ENCODE measurements at places on chromosomes 13 and 19.
A peak's percentile ranks its signal among the peaks of the same experiment; 100 is the strongest.

DNA sequence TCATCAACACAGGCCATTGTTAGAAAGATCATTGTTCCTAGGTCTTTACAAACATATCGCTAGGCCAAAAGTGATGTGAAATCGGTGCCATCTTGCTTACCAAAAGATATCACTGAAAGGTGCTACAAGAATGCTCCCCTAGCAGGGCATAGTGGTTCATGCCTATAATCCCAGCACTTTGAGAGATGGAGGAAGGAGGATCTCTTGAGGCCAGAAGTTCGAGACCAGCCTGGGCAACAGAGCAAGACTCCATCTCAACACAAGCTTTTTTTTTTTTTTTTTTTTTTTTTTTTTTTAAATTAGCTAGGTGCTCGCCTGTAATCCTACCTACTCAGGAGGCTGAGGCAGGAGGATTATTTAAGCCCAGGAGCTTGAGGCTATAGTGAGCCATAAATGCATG lies 92.1 kb downstream of the DACH1 start:
- DNase-seq = no peak

GRCh38 chr19:1265615-1266128 lies 3.5 kb upstream of the CIRBP start:
- peak; percentile 86 for DNase-seq

DNA sequence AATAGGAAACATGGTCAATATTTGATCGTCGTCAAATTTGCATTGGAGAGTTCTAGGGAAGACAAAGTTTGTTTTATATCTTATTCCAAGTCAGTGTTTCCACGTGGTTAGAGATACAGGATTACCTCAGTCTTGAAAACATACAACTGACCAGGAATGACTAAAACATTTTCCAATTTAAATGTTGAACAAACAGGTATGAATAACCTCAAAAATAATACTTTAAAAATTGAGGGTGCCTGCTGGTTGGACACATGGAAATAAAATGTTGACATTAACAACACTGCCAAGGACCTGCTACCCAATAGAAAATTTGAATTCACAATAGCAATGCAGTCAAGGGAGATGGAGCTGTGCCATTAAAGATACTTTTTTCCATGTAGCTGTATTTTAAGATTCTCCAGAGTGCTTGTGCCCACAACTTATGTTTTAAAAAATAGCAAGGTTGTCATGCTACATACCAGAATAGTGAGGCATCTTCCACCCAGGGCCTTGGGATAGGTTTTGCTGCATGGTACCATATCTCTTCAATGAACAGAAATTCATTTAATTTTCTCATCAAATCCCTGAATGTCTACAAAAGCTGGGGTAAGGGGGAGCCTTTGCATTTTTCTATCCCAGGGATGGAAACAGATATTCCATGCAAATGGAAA lies 260.8 kb downstream of the EFNB2 start:
- no peak for DNase-seq

DNA sequence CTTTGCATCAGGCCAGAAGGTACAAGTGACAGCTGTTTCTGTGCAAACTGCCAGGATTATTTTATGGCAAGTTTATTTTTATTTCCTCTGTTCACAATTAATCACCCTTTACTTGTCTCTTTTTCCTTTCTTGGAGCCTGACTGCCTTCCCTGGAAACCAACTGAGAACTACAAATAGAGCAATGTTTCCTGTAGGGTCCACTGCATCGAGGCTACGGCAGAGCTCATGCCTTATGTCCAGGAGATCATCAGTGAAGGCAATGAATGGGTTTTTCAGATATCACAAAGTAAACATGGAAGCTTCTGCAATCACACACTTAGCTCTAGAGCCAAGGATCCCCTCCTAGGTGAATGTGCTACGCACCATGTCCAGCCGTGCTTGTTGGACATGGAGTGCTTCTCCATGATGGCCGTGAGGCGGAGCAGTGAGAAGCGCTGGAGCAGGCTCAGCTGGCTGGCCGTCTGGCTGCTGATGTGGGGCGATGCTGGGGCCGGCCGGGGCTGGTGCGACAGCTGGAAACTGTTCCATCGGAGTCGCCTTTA lies 110.9 kb downstream of the KL start:
- no peak for DNase-seq

DNA sequence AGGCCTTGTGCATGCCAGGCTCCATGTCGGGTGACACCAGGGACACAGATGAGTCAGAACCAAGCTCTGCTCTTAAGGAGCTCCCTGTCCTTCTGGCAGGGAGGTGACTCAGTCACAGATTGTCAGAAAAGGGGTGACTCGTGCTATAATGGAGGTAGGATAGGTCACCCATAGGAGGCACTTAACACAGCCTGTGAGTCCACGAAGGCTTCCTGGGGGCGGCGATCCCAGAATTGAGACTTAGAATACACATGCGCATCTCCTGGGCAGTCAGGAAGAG lies 19.6 kb downstream of the FUZ start:
- peak; percentile 73 for DNase-seq

GRCh38 chr19:28074773-28075172 lies 1138.2 kb downstream of the UQCRFS1 start:
- no peak for DNase-seq

DNA sequence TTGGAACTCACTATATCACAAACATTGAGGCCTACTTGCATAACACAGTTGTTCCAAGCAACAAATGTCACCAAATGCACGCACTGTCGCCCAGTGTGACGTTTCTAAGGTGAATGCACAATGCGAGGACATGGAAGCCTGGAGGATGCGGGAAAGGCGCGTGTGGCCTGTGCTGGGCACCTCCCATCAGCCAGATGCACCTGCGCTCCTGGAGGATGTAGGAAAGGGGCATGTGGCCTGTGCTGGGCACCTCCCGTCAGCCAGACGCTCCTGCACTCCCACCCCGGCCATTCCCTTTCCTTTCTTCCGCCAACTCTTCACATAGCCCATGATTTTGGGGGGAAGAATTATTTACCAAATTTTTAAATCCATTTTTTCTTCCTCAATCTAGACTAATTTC lies 202.4 kb upstream of the SOX1 start:
- no peak for DNase-seq

DNA sequence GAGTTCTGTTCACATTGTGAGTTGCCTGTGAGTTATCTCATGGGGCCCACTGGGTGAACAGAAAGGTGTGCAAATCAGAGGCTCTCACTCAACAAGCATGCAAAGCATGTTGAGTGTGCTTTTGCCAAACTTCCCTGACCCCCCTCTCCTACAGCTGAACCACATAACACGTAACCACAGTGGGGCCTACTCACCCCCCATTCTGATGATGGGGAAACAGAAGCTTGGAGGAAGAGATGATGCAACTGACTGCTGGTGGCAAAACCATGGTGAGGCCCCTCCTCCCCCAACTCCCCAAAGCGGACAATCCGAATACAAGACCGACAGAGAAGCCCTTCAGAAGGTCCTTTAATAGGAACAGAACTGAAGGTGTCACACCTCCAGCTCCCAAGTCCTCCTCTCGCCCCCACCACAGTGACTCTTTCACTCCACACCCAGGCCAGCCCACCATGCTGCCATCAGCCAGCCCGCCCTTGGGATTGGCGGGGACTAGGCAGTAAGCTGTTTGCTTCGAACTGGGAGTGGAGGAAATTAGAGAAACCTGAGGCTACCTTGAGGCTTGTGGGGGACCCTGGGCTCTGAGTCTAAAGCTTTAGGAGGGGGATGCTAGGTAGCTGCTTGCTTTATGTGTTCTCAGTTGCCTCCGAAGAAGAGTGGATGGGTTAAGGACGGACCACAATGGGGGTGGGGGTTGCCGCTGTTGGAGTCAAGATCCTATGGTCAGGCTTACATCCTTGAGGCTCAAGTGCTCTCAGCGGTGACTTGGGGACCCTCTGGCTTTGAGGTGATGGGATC lies 3.8 kb downstream of the ZNF784 start:
- no peak for DNase-seq

DNA sequence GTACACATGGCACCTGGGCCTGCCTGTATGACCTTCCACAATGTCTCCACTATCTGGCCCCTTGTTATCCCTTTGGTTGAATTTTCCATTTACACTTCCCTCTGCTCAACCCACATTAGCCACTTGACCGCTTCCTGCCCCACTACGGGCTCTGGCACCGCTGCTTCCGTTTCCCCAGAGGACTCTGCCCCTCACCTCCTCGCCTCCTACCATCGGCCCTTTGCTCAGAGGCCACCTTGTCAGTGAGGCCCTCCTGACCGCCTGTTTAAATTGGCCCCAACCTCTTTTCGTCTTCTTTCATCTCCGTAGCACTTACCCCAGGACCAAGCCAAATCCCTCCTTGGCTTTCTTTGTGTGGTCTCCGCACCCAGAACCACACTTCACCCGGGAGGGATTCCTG lies 47.4 kb downstream of the SOX1 start:
- no peak for DNase-seq

DNA sequence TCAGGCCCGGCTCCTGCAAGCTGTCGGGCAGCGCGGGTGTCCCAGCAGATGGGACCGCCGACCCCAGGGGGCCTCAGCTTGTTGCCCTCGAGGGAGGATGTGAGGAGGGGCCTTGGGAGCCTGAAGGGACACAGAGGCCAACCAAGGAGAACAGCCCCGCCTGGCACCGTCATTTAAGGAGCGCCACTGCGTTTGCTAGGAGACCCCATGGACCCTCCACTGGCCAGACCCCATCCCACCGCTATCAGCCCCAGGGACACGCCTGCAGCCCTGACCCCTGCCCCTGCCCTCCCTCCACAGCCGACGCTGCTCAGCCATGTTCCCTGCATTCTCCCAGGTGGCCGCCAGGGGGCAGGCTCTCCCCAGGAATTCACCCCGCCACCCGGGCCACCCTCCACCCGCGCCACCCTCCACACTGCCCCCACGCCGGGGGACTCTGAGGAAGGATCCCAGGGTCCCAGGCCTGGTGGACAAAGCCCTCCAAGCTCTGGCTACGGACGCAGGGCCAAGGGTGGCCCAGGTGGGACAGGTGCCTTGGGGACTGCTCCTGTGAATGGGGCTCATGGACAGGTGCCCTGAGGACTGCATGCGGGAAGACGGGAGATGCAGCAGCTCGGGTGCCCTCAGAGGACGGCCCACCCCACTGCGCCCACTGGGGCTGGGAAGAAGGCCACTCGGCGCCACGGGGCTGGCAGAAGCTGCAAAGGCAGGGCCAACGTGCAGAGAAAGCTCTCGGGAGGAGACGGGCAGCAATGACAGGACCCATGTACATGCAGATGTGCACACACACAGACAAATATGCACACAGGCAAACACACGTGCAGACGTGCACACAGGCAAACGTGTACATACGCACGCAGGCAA lies 34.4 kb downstream of the PIP5K1C start:
- DNase-seq = peak; percentile 88

GRCh38 chr13:90185734-90186133 lies 1161.8 kb upstream of the MIR17HG start:
- DNase-seq = no peak

DNA sequence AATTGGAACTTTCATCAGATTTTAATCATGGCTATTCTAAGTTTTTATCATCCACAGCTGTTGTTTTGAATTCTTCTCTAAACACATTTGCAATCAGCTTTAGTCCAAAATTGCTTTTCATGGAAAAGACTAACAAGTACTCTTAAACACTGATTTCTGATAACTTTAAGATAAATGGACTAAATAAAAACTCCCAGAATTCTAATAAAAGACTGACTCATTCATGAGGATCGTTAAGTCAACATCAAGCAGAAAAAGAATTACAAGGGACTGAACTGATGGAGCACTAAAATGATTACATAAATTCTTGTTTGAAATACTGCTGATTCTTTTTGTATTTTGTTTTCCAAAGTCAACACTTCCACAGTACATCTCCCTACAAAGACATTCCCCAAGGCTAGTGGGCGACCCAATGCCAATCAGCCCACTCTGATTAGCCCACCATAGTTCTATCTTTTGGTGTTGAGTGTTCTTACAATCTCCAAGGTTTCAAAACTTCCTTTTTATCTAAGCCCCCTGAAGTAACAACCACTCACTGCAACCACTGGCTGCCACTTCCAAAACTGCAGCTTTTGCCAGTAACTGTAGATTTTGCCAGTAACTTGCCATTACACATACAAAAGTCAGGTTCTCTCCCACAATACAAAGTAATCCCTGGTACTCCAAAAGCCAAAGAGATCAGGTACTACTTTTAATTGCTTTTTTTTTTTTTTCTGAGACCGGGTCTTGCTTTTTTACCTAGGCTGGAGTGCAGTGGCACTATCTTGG lies 14.0 kb upstream of the NAA16 start:
- no peak for DNase-seq

DNA sequence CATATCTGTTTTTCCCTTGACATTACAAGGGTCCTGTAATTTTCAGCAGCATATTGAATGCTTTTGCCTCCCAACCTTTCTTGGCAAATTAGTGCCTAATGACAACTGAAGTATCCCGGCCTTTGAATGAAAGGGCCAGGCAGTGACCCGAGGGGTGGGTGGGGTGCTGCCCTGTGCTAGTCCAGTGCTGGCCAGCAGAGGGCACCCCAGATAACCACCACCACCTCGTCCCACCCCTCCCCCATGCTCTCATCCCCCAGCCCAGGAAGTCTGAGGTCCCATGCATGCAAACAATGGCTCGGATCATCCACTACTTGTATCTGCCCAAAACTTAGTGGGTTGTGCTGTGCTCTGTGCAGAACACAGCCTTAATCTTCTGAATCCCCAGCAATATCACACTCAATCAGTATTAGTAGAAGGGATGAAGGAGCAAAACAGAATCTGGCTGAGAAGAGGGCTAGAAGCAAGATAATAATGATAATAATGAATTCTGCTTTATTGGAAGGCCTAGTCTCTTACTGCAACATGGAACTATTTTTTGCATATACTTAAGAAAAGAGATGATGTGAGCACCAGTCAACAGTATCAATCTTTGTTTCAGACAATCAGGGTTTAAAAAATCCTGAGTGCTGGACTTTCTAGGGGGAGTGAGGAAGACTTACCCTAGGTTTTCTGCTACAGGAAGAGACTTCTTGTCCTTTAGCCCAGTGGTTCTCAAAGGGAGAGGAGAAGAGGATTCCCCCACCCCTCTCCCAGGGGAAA lies 3.8 kb downstream of the ATP12A start:
- peak; percentile 84 for DNase-seq

DNA sequence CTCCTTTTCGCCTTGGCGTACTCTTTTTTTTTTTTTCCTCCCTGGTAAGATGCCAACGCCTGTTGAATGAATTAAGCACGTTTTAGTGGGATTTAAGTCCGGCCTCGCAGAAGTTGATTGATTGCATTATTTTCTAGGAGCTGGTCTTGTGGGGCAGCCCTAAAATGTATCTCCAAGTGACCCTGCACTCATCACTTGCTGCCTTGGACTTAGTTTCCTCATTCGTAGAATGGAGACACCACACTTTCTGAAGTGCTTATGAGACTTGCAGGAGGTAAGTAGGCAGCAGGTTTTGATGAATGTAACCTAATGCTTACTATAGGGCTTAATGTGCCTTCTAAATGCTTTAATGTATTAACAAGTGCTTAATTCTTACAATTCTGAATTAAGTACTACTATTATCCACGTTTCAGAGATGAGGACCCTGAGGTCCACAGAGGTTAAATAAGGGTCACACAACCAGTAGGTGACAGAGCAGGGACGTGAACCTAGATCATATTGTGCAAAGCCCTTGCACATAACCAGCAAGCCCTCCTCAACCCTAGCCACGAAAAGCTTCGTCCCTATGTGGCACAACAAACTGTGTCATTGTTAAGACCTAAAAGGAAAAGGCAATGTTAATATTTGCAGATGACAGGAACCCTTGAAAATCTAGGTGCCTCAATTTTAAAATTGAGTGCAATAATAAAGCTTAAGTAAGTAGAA lies 514 bp upstream of the ARGLU1 start:
- DNase-seq = no peak

All from AG08396 (cell line).